D341Med (cell line): ENCODE measurements at places on chromosomes 11 and 22.

DNA sequence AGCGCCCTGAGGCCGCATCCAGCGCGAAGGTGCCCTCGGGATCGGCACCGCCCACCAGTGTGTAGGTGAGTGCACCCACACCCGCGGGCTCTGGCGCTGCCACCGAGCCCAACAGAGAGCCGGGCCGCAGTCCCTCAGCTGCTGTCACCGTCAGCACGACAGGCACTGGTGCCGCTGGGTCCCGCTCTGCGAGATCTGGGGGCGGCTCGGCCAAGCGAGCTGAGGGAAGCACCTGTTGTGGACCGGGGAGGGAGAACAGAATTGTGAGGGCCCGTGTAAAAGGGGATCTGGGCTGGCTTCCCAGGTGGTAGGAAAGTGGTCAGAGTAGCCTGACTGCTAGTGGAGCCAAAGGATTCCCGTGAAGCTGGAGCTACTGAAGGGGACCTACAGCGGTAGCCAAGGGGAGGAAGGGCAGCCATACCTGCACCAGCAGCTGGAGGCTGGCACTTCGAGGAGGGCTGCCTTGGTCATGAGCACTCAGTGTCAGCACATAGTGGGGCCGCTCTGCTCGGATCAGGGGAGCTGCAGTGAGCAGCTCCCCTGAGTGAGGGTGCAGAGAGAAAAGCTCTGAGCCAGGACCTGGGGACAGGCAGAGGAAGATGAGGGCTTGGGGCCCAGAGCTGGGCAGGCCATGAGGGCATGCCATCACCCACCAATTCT lies 11.5 kb upstream of the TPP1 start:
- no peak for DNase-seq

DNA sequence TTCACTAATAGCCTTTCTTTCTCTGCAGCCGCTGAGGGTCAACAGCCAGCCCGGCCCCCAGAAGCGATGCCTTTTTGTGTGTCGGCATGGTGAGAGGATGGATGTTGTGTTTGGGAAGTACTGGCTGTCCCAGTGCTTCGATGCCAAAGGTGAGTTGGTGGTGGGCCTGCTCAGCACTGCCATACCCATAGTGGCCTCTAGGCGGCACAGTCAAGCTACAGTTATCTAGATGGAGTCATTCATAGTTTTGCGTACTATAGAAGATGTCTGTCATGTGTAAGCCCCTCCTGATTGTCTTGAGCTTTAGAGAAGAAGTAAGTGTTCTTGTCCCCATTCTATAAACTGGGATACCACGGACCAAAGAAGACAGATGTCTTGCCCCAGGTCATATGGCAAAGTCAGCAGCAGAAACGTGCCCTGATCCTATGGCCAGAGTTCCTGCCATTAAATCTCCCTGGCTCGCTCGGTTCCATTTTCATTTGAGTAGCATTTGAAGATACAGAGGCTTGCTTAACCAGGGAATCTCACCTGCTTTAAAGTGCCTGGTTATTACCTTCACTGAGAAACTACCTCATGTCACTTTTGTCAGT lies 42.1 kb upstream of the CRTAM start:
- peak; percentile 33 for DNase-seq

DNA sequence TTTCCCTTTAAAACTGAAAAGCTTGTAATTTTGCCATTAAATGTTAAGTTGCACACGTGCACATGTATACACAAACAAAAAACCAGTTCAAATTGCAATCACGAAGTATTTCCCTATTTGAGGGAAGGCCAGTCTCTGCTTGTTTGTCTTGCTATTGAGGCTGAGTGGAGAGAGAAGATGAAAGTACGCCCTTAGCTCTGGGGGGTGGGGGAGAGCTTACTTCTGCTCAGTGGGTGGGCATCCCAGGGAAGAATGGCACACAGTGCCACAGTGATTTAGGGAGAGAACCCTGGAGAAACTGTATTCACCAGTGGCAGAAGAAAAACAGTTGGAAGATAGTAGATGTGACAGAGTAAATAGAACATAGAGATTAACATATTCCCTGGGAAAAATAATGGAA lies 8.7 kb downstream of the YAP1 start:
- no peak for DNase-seq

- no peak for DNase-seq
Measured at GRCh38 chr11:62033191-62034035, 66.0 kb upstream of the FTH1 start.

GRCh38 chr11:46391578-46392420 lies at the start of gene CHRM4:
Gene CHRM4 (minus strand): TSS chr11:46391776. CDS start chr11:46386557, 5,219 bp downstream.
- peak; percentile 90 for DNase-seq

DNA sequence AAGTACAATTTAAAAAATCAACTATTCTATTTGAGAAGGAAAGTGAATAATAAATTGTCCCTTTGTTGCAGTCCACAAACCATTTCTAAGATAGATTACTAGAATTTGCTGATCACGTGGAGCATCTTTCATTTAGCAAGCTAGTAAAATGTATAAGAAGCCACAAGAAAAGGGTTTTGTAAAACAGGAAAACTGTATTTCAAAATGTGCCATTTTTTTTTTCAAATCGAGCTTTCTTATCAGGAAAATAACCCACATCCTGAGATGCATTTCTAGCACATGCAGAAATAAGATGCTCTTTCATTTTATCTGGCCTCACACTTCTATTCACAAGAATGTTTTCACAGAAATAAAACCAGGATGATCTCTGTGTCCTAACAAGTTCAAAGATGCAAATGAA lies 3.2 kb upstream of the PATE3 start:
- no peak for DNase-seq

DNA sequence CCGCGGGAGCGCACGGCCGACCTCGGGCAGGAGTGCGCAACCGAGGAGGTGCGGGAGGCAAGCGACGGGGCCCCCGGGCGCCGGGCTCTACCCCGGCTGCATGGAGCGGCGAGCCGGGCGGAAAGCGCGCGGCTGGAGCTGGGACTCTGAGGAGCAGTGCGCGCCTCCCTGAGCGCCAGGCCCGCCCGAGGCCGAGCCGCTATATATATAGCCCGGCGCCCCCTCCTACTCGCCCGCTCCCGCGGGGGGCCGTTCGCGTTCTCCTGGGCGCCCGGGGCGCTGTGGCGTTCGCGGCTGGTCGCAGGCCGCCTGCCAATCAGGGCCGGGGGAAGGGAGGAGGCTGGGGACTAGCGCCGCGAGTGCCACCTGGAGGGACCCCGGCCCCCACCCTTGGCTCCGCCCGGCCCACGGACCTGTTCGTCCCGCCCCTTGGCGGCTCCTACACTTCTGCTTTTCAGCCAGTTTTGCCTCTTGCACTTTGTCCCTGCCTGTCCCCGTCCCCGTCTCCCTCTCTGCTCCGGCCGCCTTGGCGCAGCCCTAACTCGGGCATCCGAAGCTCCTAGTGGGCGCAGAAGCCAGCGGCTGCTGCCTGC lies at the start of gene FGF4:
FGF4 (minus strand) TSS at position 179 of the 593 bp plus-strand sequence. CDS start 257 bp downstream, outside the sequence.
- no peak for DNase-seq

GRCh38 chr11:34595391-34595790 lies 25.5 kb upstream of the EHF start:
- no peak for DNase-seq

GRCh38 chr11:68673991-68674390 lies 10.4 kb upstream of the GAL start:
- DNase-seq: no peak

DNA sequence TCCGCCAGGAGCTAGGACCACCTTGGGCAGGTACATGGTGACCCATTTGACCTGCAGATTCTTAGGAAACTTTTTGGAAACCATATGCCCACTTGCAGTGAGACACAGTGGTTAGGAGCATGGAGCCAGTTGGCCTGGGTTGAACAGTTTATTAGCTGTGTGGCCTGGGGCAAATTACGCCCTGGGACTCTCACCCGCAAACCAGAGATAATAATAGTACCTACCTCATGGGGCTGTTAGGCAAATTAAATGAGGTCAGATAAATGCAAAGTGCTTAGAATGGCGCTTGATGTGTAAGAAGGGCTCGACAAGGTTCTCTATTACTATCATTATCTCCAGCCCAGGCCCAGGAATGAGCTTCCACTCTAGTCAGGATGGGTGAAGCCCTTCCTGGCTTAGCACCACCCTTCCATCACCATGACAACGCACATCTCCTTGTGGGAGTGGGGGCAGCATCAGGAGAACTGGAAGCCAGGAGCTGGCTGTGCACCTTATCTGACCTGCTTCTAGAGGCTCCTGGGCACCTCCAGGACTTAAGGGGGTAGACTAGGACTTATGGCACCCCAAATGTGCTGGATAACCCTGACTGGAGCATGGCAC lies 5.1 kb downstream of the SYT12 start:
- DNase-seq: no peak

DNA sequence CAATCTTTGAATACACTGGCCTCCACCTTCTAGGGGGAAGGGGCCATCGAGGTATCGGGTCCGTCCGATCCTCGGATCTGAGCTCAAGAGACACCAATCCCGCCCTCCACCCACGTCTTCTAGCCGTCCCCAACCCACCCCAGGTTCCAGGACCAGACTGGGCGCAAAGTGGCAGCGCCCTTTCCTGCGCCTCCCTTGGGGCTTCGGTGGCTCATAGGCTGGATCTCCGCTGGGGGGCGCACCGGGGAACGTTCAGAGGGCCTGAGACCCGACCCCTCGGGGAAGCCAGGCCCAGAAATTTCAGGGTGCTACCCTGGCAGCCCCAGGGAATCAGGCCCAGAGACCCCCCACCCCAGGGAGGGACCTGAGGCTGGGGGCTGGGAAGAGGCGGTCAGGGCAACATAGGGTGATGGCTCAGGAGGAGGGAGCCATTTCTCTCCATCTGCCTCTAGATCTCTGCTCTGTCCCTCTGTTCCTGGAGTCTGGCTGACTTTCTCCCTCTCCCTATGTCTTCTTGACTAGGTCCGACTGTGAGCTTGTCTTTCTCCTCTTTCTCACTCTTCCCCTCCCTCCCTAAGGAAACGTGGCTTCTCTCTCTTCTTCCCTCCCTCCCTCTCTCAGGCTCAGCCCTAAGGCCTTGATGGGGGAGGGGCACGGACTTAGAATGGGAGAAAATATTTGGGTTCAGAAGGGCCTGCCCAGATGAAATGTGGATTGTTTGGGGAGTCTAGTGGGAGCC lies 1.1 kb downstream of the CREB3L1 start:
- DNase-seq: peak; percentile 64

GRCh38 chr11:45383224-45383623 lies 97.1 kb upstream of the SYT13 start:
- no peak for DNase-seq

GRCh38 chr22:35915477-35916013 lies 113.1 kb downstream of the RBFOX2 start:
- DNase-seq: peak; percentile 47

- no peak for DNase-seq
Measured at GRCh38 chr11:17721242-17721999, 2.0 kb downstream of the MYOD1 start.

- peak; percentile 69 for DNase-seq
Measured at GRCh38 chr11:43920598-43921419, 21.6 kb upstream of the C11orf96 start.

- DNase-seq: no peak
Measured at GRCh38 chr11:60511393-60511792, 3.8 kb upstream of the MS4A13 start.

DNA sequence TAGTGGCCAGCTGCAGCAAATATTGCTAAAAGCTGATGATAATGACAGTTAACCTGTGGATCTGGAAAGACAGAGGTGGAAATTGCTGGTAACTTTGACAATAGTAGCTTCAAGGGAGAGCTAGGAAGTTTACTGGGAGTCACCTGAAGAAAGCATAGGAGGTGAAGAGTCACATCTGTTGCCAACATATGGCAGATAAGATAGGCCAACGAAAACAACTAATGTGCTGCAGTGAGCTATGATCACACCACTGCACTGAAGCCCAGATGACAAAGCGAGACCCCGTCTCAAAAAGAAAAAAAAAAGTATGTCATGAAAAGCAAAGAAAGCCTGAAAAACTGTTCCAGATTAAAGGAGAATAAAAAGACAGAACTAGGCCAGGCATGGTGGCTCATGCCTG lies 4.3 kb upstream of the PRDM10 start:
- DNase-seq: no peak

GRCh38 chr11:88277349-88277915 lies 60.1 kb downstream of the CTSC start:
- DNase-seq: no peak

- no peak for DNase-seq
Measured at GRCh38 chr11:13745165-13745564, 76.7 kb downstream of the FAR1 start.

DNA sequence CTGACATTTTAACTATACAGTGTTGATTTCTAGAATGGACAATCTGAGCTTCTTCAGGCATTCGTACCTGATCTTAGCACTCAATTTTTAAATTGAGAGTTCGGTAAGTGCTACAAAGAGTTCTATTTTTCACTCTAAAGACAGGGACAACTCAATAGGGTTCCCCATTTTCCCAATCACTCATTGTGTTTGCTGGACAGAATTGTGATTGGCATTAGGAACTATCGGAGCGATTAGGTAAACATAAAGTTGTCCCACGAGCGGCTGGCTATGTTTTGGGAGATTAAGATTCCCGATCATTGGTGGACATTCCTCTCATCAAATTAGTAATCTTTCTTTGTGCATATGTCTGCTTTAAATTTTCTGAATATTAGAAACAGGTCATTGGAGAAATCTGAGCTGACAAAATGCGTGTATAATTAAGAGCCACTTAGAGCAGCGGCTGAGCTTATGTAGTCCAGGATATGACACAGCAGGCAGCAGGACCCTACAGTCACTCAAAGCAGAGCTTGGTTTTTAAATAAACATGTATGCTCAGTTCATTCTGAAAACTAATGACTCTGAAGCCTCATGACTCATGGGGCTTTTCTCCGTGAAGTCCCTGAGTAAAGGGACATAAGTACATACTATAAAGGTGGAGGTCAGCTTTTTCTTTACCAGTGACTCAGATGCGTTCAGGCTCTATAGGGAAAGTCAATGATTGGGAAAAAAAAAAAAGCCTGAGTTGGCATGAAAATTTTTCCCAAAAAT lies 109.4 kb downstream of the GRIA4 start:
- DNase-seq: no peak

DNA sequence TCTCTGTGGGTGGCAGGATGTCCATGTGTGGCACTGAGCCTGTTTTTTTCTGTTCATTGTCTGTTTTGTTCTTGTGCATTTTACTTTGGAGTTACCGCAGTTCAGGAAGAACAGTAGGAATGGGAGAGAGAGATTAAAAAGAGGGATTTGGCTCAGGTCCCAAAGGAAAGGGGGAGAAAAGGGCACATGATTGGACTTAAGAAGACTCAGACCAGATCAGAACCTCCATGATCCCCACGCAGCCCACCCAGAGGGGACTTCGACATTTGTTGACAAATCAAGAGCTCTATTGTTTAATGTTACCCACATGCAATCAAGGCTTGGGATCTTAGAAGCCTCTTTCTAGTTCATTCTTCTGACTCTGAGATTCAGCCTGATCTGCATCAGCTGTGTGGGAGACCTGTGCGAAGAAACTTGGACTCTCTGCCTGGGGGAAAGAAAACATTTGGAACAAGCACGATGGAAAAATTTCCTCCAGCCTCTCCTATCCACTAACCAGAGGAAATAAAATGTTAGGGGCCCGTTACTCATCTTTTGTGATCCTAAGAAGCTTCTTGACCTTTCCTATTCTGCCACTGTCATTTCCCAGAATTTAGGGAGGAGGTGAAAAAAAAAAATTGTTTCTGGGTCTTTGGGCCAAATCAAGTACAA lies 119.2 kb downstream of the SPON1 start:
- no peak for DNase-seq

DNA sequence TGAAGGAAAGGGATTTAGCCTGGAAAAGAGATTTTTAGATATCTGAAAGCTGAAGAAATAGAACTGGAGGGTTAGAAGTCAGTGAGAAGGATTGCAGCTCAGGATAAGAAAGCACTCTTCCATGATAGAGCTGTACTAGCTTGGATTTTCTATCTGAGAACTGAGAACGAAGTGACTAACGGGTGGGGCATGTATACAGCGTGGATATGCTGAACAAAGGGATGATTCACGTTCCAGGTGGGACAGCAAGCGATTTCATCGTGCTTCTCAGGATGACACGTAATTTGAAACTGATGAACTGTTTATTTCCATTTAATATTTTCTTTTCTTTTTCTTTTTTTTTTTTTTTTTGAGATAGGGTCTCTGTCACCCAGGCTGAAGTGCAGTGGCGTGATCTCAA lies 53.0 kb downstream of the GRAMD1B start:
- no peak for DNase-seq
